ENCODE measurements at places on chromosomes 2 and 18.
A peak's percentile ranks its signal among the peaks of the same experiment; 100 is the strongest.

GRCh38 chr18:13431886-13432285, 213.3 kb downstream of the LDLRAD4 start:
- DNase-seq = no peak

- DNase-seq = peak; percentile 98
Observed at GRCh38 chr2:69914950-69915945, at the start of gene MXD1. Gene MXD1 (plus strand): TSS chr2:69915109. CDS start chr2:69915331, 222 bp downstream.

DNA sequence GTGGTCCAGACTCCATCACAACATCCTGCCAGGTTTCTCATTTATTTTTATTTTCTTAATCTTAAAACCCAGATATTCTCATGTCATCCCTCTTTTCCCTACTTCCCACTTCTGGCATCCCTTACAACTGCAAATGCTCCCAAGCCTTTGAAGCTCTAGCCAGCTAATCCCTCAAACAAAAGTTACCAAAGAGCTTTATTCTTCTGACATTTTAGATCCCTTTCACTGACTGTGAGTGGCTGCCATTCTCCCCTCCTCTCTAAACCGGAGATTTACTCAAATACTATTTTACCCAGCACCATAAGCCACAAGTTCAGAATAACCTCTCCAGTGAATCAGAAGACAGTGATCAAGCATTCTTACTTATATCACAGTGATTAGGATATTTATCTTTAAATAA, 569.0 kb upstream of the SYT4 start:
- DNase-seq = no peak

DNA sequence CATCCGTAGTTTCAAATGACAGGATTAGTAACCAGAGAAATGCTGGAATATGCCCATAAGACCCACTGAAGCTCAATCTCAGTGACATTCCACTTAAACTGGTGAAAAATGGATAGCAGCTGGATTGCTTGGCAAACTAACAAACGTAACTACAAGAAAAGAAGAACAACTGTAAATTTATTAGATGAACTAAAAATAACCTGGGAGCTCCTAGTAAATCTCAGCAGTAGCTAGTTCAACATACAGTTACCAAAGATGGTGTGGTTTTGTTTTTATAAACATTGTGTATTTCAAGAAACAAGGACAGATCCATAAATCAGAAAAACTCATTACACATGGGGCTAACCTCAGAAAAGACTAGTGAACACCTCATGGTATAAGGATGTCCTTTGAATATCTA, 531.9 kb downstream of the XIRP2 start:
- no peak for DNase-seq

DNA sequence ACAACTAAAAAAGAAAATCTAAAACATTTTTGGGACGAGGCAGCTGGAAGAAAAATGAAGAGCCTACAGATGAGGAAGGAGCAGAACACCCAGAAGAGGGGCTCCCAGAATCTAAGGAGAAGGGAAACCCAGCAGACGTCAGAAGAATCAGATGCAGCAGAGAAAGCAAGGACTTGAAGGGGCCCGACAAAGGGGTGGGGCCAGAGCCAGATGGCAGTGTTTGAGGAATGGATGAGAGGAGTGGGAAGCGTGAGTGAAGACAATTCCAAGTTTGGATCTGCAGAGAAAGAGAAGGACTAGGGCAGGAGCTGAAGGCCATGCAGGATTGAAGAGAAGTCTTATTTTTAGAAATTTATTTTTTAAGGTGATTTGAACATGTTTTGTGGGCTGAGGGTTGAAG, 19.3 kb downstream of the PTMA start:
- no peak for DNase-seq

DNA sequence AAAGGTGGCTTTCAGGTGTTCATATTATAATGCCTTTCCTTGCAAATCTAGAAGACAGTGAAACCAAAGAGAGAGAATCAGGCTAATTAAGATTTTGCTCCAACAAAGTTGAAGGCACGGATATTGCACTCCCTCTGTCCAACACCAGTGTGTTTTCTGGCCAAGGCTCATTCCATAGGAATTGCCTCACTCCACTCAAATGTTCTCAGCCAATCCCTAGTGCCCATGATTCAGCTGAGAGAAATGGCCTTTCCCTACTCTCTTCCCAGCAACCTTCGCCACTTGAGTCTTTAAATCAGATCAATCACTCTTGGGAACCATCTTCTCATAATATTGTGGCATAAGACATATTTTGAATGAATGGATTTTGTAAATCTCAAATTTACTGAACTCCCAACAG, 768.2 kb upstream of the ACVR2A start:
- DNase-seq = no peak

- no peak for DNase-seq
Observed at GRCh38 chr2:2660789-2661355, 329.8 kb upstream of the MYT1L start.

DNA sequence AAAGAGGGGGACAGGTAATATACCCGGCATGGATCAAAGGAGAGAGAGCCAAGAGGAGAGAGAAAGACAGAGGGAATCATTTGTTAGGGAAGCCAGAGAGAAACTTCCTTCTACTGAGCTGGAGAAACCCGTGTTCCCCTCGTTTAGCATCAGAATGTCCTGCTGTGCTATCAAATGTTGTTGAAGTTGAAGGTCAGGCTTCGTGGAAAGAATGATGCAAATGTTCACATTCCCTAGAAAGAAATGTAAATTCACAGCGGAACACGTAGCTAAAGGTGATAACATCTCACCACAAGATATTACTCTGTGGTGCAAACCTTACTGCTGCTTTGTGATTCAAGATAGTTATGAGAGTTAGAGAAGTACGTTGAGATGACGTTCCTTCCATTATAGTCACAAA, 258.1 kb downstream of the LNPK start:
- DNase-seq = no peak

DNA sequence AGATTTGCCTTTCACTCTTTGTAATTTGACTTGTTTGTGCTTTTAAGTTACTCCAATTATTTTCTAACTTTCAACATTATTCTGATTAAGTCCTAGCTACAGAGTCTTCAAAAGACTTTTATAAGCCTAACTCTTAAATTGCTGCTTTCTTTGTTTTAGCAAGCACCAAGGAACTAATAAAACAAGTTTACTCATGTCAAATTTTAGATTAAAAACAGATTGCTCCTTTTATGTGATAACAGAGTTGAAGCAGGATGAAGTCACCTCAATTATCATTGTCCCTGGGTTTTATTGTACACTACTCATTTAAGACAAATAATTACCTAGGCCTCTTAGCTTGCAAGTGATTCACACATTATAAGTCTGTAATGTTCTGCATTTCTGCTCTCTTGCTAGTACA, 678.4 kb downstream of the ERBB4 start:
- no peak for DNase-seq

Data from activated CD4-positive, CD25-positive, alpha-beta regulatory T cell treated with anti-CD3 and anti-CD28 coated beads, Interleukin-2, amount 50 U/mL, for 72 hours (primary cell).